Nasal cavity respiratory epithelium epithelial cell of viscerocranial mucosa (primary cell): ENCODE measurements at places on chromosomes 7 and 10. TPM values are rescaled to one million over a fixed set of nuclear protein-coding genes. Genes with fewer than 3 reads are reported as not detected.

Gene DGKI
- under 0.01 and 1.1 TPM in 2 replicates for total RNA-seq

Gene RADIL
- not detected in 2 replicates for total RNA-seq

Gene ANKRD2
- total RNA-seq = under 0.01 and 0.43 TPM in 2 replicates

Gene PHTF2
- total RNA-seq = 10.6 and 12.6 TPM in 2 replicates

Gene SBDS
- 132 and 167 TPM in 2 replicates for total RNA-seq

Gene WNT8B
- total RNA-seq = not detected in 2 replicates

Gene UPK3B
- total RNA-seq = 1.4 and 6.7 TPM in 2 replicates

Gene IQUB
- under 0.01 and 0.21 TPM in 2 replicates for total RNA-seq

Gene TMEM213
- not detected in 2 replicates for total RNA-seq
